SW 1271 (cell line): ENCODE measurements at places on chromosomes 16 and 17.
A peak's percentile ranks its signal among the peaks of the same experiment; 100 is the strongest.

- DNase-seq = no peak
Measured at GRCh38 chr16:3651461-3652372, 2.8 kb upstream of the DNASE1 start.

DNA sequence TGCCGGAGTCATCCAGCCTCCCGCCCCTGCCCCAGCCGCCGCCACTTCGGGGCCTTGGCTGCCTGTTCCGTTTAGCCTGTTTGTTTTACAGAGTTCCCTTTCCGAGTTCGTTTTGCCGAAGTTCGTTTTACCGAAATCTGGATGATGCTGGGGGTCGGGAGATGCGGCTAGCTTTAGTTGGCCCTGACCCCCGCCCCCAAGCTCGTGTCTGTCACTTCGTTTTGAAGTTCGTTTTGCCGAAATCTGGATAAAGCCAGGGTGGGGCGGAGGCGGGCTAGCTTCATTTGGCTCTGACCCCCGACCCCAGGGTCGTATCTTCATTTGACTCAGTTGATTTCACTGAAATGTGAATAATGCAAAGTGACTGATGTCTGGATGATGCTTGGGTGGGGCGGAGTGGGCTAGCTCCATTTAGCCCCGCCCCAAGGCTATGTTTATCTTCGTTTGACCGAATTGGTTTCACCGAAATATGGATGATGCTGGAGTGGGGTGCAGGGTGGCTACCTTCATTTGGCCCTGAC, 591 bp downstream of the PSMD7 start:
- no peak for DNase-seq

GRCh38 chr16:69727916-69728270, 1.5 kb upstream of the NQO1 start:
- no peak for DNase-seq

- DNase-seq = no peak
Measured at GRCh38 chr16:55083052-55083451, 152.4 kb downstream of the IRX5 start.

DNA sequence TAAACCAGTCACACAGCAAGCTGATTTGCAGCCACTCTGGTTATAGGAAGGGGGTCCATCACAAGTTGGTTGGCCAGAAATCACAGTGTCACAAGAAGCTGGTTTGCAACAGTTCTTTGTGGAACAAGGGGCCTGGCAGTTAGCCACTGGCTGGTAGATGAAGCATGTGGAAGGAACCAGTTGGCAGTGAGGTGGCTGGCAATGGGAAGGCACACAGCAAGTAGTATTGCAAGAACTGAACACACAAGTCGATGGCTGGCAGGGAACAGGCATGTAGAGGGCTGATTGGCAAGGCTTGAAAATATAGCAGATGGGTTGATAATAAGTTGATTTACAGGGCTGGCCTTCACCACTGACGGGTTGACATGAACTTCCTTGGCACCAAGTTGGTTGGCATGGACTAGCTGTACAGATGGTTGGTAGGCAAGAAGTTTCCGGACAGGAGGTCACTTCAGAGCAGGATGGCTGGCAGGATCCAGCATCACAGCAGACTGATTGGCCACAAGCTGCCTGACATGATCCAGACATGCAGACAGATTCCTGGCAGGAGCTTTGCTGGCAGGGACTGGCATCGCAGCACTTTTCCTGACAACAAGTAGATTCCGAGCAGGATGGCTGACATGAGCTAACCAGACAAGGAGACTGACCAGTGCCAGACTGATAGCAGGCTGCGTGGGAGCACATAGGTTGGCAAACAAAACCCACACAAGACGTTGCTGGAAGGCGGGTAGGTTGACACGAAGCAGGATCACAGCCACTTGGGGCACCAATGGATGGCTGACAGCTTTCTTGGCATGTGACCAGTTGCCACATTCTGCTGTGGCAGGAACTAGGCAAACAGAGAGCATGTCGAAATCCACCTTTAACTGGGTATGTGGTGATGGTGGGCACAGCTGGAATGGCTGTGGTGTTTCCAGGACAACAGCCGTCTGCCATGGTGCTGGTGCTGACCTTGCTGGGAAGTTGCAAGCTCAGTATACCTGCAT, at the start of gene KRTAP29-1:
KRTAP29-1 (minus strand) TSS at position 936 of the 986 bp plus-strand sequence; CDS start at position 936, 0 bp downstream.
- no peak for DNase-seq

DNA sequence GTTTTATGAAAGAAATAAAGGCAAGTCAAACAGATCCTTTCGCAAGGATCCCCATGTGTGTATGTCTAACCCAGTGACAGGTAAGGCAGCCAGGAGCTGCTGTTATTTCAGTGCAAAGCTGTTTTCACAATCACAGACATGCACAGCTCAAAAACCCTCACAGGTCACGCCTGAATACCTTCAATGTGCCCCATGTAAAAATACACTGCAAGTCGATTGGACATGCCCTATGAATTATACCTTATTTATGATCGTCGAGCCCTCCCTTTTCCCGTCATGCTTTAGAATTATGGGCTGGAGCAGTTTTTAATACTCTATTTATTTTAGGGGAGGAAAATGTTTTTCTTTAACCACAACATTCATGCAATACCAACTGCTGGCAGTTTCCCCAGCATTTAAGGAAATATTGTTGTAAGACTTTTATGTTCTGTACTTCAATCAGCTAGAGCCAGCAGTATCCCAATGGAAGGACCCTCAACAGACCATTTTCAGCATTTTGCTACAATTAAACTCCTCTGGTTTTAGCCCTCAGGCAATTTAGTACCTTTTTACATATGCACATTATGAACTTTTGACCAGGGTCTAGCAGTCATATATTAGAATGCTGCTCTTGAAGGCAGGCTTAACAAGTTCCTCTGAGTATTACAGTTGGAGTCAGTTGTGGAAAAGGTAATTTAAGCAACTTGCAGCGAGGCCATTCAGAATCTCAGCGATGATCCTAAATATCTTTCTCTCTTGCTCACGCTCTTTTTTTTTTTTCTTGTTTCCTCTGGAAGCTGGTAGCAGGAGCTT, 362.2 kb downstream of the WWOX start:
- no peak for DNase-seq

- DNase-seq = no peak
Measured at GRCh38 chr16:68450741-68451255, 2.5 kb upstream of the SMPD3 start.

- peak; percentile 4 for DNase-seq
Measured at GRCh38 chr16:49592546-49593423, 219.2 kb downstream of the C16orf78 start.

DNA sequence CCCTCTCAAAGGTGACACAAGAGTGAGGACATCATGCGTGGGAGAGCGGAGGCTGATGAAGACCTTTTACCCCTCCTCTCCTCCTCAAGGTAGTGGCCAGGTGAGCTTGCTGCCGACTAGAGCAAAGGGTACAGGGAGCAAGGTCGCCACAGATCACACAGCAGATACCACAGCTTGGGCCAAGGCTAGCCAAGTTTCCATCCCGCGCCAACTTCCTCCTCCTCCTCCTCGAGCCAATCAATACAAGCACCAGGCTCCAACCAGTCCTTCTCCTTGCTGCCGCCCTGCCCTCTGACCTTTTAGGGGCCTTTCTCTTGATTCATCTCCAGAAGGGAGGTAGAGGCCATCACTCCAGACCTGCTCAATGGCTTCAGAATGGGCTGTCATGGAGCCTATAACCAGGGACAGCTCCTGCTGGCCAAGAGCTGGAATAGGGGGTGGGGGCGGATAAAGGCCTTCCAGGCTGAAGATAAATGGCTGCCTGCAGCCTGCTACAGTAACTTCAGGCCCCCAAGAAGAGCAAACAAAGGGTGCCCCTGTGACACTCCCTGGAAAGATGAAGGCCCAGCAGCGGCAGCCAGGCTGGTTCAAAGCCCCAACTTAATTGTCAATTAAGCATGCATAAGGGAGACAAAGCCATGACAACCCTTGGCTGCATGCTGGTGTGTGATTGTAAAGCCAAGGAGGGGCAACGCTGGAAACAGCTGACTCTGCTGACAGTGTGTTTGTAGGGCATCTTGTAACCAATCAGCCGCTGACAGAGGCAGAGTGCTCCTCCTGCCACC, 17.8 kb downstream of the HNF1B start:
- no peak for DNase-seq

DNA sequence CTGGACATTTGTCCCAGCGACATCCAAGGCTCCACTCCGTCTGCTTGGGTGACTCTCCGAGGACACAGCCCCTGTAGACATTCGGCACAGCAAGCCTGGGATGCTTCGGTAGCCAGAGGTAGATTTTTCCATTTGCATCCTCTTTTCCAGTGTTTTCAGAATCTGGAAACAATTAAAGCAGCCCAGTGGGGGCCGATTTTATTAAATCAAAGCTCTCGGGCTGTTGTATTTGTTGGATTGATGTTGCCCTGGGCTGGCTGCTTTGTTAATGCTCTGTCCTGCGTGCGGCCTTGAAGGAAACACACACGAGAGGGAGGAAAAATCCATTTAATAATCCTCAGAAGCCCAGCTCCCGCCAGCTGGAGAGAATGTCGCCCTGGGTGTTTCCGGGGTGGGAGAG, 158.1 kb upstream of the CIBAR2 start:
- DNase-seq = no peak

GRCh38 chr17:39632153-39632941, 4.6 kb upstream of the STARD3 start:
- no peak for DNase-seq

- no peak for DNase-seq
Measured at GRCh38 chr17:74637265-74637664, 13.7 kb upstream of the CD300E start.

DNA sequence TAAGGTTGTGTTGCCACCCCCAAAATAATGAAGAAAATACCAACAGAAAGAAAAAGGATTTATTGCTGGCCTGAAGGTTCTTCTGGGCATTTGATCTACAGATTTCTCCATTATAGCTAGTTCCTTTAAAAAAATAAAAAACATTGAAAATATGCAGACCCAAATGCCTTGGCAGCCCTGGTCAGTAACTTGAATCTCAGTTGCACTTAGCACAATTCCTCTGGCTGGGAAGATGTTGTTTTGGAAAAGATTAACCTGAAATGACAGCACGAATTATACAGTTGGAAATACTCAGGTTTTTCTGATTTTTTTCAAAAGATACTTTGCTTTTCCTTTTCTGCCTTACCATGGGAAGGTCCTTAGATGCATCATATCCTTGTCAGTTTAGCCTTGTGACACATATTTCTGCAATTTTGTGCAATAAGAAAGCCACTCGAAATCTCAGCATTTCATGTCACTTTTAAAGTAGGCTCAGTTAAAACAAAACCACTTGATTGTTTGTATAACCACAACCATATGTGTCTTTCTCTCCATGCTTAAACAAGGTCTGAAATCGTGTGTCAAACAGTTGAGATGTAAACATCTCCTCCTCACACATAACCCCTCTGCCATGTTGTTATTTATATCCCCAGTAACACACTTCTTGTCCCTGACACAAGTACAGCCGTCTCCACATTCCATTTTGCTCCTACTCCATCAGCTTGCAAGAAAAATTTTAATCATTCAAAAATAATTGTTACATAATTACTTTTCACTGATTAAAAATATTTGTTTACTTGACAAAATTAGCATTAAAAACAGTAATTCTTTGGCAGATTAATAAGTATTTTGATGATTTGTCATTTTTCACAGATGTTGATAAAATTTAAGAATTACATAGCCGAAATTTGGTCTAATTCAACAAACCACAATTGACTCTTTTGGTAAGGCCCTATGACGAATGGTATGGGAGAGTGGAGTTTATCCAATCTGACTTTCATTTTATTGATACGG, 61.1 kb downstream of the SIAH1 start:
- no peak for DNase-seq

DNA sequence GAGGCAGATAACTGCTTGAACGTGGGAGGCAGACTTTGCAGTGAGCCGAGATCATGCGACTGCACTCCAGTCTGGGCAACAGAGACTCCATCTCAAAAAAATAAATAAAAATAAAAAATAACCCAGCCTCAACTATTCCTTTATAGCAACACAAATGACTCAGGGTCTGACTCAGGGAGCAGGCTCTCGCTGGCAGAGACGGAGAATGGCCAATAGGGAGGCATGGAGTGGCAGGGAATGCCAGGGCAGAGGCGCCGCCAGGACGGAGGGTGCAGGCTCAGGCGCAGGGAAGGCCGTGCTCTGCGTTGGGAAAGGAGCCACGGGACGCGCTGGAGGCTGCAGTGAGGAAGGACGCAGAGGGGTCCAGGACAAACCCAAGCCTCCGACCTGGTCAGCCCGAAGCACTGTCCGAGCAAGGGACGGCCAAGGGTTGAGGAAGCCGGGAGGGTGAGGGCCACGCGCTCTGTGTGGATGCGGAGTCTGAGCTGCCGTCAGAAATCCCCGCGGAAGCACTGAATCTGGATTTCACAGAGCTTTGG, 40.3 kb downstream of the PKD1 start:
- DNase-seq = no peak

- no peak for DNase-seq
Measured at GRCh38 chr16:75420987-75421819, 12.1 kb downstream of the CFDP1 start.

- DNase-seq = no peak
Measured at GRCh38 chr16:10514369-10515055, 65.9 kb downstream of the EMP2 start.

DNA sequence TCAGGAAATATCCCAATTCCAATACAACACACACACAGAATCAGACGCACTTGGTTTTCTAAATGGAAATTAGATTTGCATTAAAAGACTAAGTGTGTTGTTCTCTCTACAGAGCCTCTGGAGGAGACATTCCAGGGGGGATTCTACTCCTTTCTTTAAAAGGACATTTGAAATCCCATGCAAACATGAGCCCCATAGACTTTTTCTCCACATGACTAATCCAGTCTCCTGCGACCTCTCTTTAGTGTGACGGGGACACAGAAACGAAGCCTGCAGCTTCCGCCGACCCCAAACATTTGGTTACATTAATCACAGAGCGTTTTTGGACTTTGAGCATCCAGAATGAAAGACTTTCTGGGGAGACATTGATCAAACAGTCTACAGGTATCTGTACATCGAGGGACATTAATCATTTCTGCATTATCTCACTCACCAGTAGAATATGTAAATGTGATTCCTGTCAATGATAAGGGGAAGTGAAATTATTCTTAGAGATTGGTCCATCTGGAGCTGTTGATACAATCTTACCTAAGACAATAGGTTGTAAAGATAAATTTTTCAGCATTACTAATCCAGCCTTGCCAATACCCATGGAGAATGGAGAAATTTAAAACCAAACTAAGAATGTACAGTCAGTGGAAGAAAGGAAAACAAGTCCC, 103.4 kb upstream of the IRX3 start:
- DNase-seq = no peak

GRCh38 chr17:59846394-59847165, 46.2 kb downstream of the TUBD1 start:
- no peak for DNase-seq

- no peak for DNase-seq
Measured at GRCh38 chr16:78310196-78310595, 210.7 kb downstream of the WWOX start.
